Activated CD4-positive, alpha-beta T cell treated with anti-CD3 and anti-CD28 coated beads for 4 hours (primary cell): ENCODE measurements at places on chromosomes 4 and X.
A peak's percentile ranks its signal among the peaks of the same experiment; 100 is the strongest.

DNA sequence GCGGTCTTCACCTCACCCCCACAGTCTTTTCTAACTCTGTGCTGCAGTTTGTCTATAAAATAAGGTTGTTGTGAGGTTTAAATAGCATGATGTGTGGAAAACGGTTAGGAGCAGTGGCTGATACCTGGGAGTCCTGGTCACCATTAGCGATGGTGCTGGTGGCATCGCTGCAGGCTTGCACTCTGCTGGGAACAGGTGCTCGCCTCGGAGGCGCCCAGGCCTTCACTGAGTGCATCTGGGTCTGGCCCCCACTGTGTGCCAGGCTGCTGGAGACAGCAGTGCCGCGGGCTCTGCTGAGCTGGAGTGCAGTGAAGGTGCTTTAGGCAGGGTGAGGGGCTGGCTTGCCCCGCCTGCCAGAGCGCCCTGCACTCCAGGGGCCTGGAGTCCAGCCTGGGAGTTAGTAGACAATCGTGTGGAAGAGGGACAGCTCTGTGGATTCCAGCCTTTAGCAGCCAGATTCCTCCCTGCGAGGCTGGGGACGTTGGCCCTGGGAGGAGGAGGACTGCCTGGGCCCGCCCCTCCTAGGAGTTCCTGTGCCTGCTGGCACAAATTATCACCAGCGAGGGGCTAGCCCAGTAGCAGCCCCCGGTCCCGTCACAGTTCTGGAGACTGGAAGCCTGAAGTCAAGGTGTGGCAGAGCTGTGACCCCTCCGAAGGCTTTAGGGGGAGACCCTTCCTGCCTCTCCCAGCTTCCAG lies 7.3 kb downstream of the RGS12 start:
- no peak for DNase-seq

- DNase-seq = no peak
These were observed 392.9 kb downstream of the UNC5C start for GRCh38 chr4:95155759-95156451.

DNA sequence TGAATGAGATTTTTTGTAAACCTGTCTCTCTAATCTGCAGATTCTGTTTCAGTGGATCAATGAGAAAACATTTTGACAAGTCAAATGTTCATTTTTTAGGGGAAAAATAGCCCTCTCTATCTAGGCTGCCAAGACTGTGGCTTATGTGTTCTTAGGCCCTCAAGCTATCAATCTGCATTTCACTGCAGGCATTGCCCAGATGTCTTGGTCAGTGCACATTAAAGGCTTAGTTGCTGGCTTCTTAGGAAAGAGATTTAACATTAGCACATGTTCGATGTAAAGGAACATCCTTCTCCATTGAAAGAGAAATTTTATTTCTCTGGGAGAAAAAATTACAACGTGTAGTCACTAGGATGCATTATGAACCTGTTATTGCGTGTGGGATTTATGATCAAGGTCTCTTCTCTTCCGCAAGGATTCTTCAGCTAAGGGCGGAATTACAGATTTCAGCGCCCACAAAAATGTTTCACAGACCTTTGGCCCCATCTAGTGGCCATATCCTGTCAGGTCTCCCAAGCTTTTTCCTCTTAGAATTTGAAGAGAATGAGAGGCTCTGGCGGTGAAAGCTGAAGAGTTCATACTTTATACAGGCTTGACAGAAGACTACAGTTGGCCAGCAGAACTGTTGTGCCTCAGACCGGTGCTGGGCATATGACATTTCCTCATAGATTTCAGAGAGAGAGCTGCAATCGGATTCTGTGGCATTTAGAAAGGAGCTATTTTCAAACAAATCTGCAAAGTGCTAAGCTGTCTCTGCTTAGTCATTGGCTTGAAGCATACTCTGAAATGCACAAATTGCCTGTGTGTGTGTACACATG lies 144.6 kb upstream of the NOCT start:
- DNase-seq = peak; percentile 8

- no peak for DNase-seq
These were observed 106.3 kb downstream of the TRAPPC11 start for GRCh38 chr4:183765251-183765911.

GRCh38 chr4:1793496-1793840 lies 375 bp downstream of the FGFR3 start:
- peak; percentile 31 for DNase-seq

- DNase-seq = no peak
These were observed 45.1 kb downstream of the DTHD1 start for GRCh38 chr4:36326476-36327029.

- DNase-seq = no peak
These were observed 85.2 kb downstream of the SLC16A2 start for GRCh38 chrX:74506317-74507115.

GRCh38 chr4:19358015-19358414 lies 893.7 kb upstream of the SLIT2 start:
- DNase-seq = no peak

GRCh38 chrX:101774340-101774739 lies 114.7 kb upstream of the ARMCX2 start:
- DNase-seq = no peak

DNA sequence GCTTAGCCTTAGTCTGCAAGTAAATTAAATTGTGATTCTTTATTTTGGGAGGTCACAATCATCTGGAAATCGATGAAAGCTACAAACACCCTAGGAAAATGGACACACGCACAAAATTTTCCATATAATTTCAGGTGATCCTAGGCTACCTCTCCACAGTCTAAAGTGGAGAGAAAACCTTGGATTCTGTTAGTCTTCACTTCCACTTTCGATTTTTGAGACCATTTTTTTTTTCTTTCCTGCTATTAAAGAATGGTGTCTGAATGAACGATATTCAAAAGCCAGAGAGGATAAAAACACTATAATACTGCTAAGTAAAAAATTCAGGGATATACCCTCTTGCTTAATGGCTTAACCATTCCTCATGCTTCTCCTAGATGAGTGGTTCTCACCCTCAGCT lies 1.7 kb downstream of the FBXL5 start:
- DNase-seq = no peak

DNA sequence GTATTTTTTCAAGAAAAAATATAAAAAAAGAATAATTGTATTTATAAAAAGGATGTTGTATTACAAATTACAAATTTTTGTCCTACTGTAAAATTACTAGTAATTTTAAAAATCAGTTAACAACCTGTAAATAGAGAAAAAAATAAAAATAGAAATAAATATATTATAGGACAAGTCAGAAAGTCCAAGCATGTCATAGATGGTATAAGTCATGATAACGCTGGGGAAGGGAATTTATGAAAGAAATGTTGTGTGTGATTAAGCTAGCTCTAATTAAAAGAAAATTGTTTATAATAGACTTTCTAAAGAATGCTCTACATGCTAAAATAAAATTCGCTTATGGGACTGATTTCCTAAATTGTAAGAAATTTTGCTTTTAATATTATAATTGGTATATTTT lies 2329.9 kb downstream of the ARAP2 start:
- no peak for DNase-seq

GRCh38 chr4:52049266-52049665 lies 1.8 kb upstream of the SPATA18 start:
- no peak for DNase-seq

- no peak for DNase-seq
These were observed 52.5 kb downstream of the PF4 start for GRCh38 chr4:73929278-73929677.

DNA sequence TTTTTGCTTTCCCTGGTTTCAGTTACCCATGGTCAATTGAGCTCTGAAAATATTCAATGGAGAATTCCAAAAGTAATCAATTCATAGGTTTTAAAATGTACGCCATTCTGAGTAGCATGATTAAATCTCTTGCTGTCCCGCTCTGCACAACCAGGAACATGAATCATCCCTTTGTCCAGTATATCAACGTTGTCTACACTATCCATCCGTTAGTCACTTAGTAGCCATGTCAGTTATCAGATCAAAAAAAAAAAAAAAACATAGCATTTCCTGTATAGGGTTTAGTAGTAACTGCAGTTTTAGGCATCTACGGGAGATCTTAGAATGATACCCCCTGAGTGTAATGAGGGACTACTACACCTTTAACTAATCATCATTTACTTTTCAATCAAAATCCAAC lies 15.1 kb downstream of the LAMP2 start:
- DNase-seq = no peak

GRCh38 chr4:8666581-8666980 lies 74.0 kb downstream of the CPZ start:
- DNase-seq = no peak

DNA sequence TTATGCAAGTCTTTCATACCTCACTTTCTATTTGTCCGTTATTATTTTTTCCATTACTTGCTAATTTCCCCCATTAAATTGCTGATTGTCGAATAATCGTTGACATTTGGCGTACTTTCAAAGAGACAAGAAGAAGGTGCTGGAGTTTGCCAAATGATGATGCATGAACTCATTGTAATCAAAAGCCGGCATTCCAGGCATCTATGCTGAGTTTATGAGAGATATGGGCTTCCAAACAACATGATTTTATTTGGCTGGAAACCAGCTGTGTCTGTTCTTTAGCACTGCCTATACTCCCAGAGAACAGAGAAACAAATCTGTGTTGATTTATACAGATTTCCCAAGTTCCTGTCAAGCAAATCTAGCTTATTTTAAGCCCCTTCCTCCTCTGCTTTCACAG lies 80.8 kb upstream of the RPS6KA3 start:
- DNase-seq = no peak

- no peak for DNase-seq
These were observed 22.9 kb downstream of the KCTD8 start for GRCh38 chr4:44425614-44426208.

GRCh38 chr4:16818005-16818404 lies 80.4 kb downstream of the LDB2 start:
- DNase-seq = no peak

- DNase-seq = no peak
These were observed 5.0 kb downstream of the PLP2 start for GRCh38 chrX:49176421-49177326.

DNA sequence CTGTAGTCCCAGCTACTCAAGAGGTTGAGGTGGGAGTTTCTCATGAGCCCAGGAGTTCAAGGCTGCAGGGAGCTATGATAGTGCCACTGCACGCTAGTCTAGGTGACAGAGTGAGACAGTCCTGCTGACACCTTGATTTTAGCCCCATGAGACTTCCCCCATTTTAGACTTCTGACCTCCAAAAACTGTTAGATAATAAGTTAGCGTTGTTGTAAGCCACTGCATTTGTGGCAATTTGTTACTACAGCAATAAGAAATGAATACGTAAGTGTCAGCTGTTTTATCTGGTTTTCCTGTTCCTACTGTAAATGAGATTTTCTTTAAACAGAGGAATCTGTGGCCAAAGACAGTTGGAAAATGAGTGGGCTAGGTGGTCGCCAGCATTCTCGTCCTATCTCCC lies 83.9 kb downstream of the ARHGAP10 start:
- DNase-seq = no peak

DNA sequence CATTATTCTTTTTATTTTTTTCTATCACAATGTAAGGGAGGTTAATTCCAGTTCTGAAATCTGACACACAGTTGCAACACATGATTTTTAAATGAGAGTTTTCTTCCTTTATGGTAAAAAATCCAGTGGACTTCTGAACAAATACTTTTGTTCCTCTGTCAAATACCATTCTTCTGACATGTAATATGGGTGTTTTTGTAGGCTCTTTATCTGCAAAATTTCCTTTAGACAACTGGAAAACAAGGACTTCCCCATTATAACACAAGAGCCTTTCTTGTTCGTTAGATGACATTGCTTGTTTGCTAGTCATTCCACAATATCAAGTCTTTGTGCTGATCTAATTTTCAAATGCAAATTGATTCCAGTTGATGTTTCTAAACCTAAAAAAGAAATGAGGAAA lies 7.7 kb downstream of the FANCB start:
- no peak for DNase-seq

GRCh38 chrX:7054219-7055216 lies 93.0 kb upstream of the STS start:
- no peak for DNase-seq

DNA sequence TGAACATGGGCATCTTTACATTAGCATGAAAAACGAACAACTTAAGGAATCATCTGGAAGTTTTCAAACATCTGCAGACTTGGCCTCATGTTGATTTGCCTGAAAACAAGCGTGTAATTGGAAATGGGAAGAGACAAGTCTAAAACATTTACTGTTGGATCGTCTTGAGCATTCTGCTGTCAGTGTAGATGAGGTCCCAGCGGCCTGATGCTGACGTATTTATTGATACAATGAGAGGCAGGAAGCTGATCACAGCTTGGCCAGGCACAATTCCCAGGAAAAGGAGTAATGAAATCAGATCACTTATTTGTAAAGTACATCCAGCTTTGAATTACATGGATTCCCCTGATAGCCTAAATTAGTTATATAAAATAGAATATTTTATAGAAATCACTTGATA lies 210.6 kb downstream of the CLCN4 start:
- no peak for DNase-seq

- no peak for DNase-seq
These were observed 145.6 kb downstream of the INPP4B start for GRCh38 chr4:142700531-142700930.

DNA sequence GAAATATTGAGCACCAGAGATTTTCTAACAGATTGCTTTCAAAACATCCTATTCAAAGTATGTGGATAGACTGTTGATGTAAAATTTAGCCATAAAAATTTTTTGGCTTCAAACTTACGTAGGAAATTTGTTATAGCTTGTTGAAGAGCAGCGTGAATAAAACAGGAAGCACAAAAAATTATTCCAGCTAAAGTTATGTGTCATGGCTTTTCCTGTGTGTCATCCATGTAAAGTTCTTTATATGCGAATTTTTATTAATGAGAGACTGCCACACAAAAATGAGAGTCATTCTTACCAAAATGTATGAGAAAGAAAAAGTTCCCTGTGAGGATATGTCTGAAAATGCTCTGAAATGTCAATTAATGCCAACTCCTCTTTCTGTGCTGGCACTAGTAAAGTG lies 19.5 kb downstream of the EPGN start:
- no peak for DNase-seq

DNA sequence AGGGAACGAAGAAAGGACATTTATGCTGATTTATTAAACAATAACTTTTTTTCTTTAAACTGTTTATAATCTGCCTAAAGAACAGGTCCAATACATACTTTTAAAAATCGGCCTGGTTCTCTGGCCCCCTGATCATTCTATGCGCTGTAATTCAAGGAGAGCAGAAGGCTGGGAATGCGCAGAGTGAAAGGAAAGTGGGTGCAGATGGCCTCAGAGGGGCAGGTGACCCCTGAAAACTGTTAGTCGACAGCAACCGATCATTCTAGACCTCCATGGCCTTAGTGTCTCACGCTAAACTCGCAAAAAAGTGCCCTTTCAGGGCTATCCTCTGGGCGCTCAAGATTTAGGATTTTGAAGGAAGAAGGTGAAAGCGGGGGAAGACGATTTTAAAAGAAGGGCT lies 2.2 kb downstream of the PDE5A start:
- DNase-seq = no peak

DNA sequence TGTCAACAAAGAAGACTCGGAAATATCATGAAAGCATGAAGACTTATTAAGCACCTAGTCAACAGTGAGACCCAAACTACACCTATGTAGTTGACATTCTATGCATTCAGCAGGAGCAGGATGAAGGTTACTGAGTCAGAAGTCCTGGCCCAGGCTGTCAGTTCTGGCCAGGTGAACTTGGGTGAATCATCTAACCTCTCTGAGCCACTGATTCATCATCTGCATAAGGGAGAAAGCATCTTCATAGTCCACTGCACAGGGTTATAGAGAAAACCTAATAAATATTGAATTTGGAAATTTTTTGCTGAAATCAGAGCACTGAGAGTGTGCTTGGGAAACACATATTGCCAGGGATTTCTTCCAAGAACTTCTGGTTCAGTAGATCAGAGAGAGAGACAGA lies 296.0 kb upstream of the SFRP2 start:
- no peak for DNase-seq

GRCh38 chrX:19579485-19579884 lies 64.2 kb upstream of the MAP3K15 start:
- DNase-seq = no peak
